ENCODE measurements at places on chromosomes 6 and 20.

DNA sequence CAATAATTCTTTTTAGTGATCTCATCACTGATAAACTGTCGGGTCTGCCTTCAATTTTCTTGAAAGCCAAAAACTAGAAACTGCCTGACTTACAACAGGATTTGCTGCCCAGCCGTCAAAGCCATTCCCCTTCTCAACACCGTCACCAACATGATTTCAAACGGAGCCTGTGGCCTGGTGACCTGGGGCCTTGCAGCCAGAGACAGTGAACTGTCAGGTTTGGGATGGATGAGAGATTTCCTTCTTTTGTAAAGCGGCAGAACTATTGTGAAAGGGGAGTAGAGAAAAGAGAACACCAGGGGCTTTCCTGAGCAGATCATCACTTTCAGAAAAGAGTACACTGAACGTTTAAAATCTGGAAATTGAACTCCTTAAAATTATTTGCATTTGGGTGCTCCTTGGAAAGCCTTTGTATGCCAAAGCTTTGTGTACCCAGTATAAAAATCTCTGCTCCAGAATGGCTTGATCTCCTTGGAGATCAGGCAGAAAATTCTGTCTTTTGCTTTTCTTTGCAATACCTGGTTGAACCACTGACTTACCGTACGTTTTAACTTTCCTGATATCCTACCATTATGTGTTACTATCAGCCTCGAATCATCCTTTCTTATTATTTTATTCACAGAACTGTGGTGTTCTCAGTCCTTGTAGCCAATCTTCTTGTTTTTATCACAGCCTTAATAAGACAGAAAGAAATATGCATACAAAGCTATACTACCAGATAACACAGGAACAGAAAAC lies 125.2 kb downstream of the PACRG start:
- DNase-seq = no peak

- DNase-seq = no peak
Observed at GRCh38 chr20:50356525-50356885, 153.7 kb upstream of the PTPN1 start.

DNA sequence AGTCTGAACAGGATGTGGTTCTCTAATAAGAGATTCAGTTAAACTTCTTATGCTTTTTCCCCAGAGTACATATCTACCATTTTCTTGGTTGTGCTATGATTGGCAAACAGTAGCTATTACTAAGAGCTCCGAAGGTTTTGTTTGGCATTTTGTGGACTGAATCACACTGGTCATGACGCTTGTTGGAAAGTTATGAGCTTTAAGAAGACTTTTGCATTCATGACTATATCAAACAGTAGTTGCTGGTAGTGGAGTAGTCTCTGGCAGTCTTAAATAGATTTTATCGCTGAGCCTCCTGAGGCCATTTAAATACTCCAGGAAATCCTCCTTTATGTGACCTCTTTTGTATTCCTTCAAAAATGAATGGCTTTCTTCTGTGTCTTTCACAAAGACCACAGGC lies 40.8 kb downstream of the CCDC170 start:
- no peak for DNase-seq

- DNase-seq = peak; percentile 39
Observed at GRCh38 chr20:53495398-53496092, 98.1 kb downstream of the ZNF217 start.

GRCh38 chr6:81787313-81788068 lies 35.0 kb upstream of the TENT5A start:
- peak; percentile 64 for DNase-seq

DNA sequence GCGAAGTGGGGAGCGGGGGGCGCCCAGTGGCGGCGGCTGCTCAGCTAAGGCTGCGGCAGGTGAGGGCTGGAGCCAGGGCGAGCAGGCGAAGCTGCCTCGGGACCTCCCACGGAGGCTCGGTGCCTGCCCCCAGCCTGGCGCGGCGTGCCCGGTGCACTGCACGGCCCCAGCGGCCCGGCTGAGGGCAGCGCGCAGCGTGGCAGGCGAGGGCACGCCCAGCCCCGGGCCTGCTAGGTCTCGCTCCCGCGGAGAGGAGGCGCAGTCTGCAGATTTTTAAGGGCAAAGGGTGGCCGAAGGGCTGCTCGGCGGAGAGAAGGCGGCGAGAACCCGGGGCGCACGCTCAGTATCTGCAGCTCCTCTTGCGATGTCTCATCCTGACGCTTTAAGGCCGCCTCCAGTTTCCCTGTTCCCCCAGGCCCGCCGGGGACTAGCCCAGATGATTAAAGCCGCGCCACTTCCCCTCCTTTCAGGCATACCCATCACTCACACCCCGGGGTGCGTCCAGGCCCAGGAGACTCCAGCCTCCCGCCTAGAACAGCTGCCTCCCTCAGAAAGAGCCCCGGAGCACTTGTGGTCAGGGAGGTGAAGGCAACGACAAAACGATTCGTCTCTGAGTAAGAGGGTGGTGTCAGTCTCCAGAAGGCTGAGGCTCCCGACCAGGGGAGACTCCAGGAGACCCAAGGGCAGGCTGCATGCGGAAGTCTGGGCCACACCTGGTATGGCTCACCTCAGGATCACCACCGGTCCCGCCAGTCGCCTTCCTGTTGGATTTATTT lies at the start of gene FERMT1:
FERMT1 (minus strand) TSS at position 158 of the 776 bp plus-strand sequence. CDS start 3,476 bp downstream, outside the sequence.
- peak; percentile 94 for DNase-seq

GRCh38 chr6:52667572-52667971 lies 3.3 kb upstream of the TMEM14A start:
- peak; percentile 43 for DNase-seq

DNA sequence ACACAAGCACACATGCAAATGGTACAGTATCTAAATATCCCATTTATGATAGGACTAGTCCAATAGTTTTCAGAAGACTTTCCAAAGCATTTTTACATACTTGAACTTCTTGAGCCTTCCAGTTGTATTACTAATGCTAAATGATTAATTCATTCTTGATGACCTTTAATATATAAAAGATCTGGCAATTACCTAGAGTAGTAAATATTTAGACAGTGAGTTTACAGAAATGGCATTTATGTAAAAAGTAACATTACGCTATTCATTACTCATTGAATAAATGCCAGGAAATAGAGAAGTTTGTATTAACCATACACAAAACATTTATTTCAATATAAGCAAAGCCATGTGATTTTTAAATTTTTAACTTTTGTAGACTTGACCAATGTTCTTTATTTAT lies 158.8 kb downstream of the DST start:
- DNase-seq = no peak

DNA sequence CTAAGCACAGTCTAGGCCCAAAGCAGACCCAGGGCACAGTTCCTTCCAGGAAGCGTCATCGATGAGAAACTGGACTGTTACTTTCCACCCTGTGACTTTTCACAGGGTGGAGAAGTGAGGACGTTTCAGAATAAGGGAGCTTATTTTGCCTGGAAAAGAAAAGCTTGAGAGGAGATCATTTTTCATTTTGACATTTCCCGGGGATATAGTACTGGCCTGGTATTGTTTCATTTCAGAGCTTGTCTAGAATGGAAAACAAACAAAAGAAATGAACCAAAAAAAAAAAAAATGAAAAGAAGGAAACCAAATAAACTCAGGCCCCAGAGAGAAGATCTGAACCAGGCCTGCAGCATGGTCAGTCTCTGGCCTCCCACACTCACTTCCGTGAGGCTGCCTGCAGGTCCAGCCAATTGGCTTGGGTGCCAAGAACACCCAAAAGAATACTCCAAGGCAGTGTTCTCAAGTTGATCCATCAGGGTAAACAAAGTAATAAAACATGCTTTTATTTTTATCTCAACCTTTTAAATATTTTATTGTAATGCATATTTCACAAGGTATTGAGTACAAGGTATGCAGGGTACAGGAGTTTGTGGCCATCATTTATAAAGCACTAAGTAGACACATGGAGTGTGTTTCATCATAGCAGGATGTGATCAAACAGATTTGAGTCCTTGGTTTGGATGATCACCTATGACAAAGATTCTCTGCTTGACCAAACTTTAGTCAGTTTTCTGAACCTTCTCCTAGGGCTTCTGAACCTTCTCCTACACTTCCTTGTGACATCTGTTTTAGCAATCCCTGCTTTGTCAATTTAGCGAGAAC lies 176.9 kb upstream of the GGTLC1 start:
- DNase-seq = no peak

DNA sequence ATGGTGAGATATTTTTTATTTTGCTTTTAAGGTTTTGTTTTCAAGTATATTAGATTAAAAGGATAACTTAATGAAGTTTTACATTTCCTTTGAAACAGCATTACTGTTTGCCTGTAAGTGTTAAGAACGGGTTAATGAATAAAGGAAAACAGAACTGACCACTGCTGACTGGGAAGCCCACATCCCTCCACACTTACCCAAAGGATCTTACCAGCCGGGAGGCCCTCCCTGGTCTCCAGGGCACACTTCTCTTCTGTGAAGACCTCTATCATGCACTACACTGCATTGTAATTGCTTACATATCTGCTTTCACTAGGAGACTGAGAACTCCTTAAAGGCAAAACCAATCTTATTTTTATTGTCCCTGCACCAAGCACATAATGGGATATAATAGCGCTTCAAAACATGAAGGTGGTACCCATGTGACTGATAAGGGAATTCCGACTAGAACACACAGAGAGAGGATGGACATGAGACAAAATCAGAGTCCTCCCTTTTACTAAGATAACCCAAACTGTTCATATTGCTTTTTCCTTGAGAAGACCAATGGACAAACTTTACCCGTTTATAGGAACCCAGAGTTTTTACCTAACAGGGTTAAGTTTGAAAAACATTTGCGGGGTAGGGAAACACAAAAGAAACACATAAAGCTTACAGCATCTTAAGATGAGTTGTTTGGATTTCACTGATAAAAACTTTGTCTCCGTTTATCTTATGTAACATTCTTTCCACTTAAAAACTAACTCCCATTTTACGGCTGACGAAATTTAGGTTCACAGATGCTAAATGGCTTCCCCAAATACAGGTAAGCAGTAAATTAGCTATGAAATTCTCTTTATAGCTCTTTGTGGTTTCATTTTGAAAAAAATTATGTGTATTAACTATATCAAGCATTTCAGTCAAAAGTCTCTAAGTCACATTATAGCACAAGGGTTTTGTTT lies 8.7 kb downstream of the EZR start:
- DNase-seq = no peak

- no peak for DNase-seq
Observed at GRCh38 chr6:161639772-161640171, 365.9 kb upstream of the AGPAT4 start.

DNA sequence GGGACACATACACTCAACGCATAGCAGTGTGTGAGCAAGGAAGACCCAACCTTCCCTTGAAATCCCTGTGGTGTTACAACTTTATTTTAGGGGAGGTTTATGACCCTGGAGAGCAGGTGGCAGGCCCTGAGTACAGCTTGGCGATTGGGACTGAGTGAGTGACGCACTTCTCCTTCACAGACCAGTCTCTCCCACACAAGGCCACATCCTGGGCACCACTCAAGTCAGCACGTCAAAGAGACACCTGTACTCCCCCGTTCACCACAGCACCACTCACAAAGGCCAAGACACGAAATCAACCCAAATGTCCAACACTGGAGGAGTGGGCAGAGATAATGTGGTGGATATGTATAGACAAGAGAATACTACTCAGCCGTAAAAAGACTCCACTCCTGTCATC lies 57.0 kb upstream of the FRMD1 start:
- DNase-seq = no peak

DNA sequence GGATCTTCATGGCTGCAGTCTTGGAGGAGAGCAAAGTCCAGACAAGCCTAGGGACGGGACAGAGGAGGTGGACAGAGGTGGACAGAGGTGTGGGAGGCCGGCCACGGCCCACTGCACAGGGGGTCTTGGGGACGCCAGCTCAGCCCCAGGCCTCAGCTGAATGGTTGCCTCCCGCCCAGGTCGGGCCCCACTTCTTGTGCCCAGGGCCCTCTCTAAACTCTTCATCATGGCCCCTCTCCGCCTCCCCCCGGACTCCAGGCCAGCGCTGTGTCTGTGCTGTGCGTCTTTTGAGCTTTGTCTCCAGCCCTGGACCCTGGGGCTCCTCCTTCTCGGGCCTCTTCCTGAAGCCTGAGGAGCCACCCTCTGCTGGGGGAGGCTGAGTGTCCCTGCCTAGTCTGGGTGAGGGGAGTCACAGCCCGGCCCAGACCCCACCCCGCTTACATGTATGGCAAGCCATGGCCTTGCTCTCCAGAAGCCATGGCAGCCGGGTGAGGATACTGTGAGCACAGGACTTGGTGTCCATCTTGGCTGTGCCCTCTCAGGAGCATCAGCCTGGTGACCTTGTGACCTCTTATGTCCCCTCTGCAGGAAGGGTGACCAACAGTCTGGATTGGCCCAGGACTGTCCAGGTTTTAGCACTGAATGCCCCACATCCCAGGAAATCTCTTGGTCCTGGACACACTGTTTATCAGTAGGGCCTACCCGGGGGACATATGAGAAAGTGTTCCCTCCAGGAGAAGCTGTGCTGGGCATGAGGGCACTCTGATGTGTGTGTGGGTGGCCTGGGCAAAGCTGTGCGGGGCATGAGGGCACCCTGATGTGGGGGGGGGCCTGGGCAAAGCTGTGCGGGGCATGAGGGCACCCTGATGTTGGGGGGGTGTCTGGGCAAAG lies 9.4 kb upstream of the NPBWR2 start:
- no peak for DNase-seq

DNA sequence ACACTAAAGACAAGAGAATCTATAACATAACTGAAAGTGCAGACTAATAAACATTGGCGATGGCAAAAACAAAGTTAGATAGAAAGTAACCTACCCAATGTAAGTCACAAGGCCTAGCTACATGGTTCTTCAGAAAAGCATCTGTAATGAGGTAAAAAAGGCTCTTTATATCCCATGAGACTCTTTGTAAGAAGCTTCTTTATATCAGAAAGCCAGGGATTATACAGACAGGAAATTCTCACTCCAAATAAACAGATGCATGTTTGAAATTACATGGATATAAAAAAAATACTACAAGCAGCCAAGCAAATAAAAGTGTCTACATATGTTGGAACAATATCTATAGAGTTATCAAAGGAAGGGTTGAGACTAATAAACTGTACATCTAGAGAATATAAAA lies 284.9 kb upstream of the NRSN1 start:
- DNase-seq = no peak

GRCh38 chr20:48230216-48230615 lies 444.9 kb upstream of the SULF2 start:
- no peak for DNase-seq

DNA sequence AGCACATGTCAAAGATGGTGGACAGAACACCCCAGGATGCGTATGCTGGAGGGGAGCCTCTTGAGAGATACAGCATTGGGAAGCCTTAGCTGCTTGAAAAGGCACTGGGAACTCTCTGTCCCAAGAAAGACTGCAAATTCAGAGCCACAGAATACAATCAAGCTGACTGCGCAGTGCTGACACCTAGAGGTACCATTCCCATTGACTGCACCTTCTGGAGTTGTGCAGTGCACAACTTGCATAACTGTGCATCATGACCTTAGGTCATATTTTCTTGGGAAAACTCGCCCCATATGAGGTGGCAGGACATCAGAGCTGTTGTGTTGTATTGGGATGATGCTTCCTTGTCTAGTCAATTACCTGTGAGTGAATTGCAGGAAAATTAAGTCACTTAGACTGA lies 646.5 kb upstream of the NOX3 start:
- DNase-seq = no peak

- DNase-seq = no peak
Observed at GRCh38 chr6:3997177-3997770, 81.7 kb downstream of the FAM217A start.

GRCh38 chr6:26204332-26205160 lies 117.3 kb downstream of the HFE start:
- DNase-seq = peak; percentile 96

GRCh38 chr6:137729866-137730629 lies 137.0 kb upstream of the TNFAIP3 start:
- DNase-seq = no peak

All from suppressor macrophage treated with lipopolysaccharide for 1 hour (primary cell).